Motor neuron (in vitro differentiated cells): ENCODE measurements at places on chromosomes 4 and X.

- ATAC-seq: peak; percentile 47
Observed at GRCh38 chr4:109185548-109185947, 116.9 kb downstream of the COL25A1 start.

DNA sequence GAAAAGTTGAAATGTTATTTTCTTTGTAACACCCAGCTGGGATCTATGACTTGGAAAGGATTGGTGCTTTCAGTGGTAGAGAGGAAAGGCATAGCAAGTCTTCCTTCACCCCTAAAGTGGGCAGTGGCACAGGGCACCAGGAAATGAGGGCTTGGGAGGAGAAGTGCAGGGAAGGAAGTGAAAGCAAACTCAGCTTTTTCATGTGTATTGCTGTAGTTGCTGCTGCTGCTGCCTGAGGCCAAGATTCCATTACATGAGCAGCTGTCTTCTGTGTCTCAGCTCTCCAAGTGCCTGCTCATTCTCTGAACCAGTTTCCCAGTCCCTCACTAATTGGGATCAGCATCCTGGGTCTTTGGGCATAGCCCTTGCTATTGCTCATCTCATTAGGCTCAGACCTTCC, 2.6 kb downstream of the HCCS start:
- ATAC-seq: no peak

DNA sequence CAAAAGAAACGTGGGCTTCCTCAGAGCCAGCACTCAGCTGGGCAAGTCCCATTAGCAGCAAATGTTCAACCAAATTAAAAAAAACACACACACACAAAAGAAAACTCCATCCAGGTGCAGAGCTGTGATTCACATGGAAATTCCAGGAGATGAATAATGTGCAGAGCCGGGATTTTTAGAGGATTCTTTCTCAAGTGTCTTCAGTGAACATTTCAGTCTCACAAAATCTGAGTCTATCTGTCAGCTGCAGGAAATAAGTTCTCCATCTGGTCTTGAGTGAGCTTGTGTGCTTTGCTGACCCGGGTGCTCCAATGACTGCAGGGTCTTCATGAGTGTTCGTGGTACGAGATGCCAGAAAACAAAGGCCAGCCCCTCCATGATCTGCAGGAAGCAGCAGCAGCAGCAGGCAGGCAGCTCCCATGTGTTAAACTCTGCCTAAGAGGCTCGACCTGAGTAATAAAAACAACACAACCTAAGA, 44.3 kb downstream of the RASGEF1B start:
- peak; percentile 27 for ATAC-seq

DNA sequence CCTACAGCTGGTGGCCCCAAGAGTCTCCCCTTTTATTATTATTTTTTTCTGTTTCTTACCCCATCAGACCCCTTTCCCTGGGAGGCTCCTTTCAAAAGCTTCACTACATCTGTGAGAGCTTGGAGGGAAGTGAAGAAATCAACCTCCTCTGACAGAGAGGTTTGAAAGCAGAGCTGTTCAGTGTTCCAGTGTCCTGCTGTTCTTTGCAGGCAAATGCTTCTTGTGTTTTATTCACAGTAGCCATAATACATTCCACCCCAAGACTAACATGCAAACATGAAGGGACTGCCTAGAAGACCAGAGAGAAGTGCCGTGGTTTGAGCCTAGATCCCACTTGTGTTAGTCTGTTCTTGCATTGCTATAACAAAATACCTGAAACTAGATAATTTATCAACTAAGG, 192.1 kb downstream of the PTTG2 start:
- ATAC-seq: no peak

DNA sequence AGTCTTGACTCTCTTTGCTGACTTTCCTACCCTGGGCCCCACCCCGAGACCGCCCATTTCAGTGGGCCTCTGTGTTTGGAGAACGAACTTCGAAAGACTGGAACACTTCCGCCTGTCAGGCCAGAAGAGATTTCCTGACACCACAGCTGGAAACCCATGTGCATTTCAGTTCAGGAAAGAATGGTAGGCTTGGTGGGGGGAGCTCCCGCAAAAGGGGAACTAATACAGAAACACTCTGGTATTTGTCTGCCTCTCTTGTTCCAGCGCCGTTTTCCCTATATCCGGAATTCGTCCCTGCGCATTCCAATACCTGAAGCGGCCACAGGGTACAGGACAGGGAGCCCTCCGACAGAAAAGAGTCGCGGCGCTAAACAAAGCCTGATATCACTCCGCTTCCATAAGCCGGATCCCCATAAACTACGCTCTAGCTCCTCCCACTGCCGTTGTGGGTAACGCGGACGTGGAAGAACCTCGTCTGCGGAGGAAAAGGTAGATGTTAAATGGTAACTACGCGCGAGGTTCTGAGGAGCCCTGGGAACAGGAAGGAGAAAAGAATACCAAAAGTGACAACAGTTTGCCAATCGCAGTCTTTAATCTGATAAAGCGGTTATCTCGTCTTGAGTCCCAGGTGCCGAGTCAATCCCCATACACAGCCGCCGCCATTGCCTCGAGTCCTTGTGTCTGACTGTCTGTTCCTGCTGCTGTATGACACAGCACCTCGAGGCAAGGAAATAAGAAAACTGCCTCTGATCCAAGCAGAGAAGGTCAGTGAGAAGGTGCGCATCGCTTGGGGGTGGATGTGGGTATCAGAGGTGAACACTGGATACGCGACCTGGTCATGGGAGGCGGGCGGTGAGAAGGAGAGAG, at the start of gene ARMCX5:
ARMCX5 (plus strand) TSS at position 432 of the 867 bp plus-strand sequence. CDS start 2,627 bp downstream, outside the sequence.
- peak; percentile 92 for ATAC-seq
